ENCODE measurements at places on chromosomes 16 and 17.

DNA sequence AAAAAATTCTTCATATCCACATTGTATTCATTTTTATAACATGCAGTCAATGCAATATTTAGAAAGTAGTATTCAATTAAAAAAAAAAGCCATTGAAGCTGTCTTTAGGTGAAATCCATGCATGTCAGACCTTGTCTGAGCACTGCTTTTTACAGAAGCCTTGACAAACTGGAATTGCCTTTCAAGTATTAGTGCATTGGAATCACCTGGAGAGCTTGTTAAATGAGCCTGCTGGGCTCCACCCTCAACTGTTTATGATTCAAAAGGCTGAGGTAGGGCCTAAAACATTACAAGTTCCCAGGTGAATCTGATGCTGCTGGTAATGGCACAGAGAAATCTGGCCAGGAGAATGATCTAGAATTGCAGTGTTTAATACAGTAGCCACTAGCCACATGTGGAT, 85.8 kb downstream of the HIC1 start:
- no peak for DNase-seq

DNA sequence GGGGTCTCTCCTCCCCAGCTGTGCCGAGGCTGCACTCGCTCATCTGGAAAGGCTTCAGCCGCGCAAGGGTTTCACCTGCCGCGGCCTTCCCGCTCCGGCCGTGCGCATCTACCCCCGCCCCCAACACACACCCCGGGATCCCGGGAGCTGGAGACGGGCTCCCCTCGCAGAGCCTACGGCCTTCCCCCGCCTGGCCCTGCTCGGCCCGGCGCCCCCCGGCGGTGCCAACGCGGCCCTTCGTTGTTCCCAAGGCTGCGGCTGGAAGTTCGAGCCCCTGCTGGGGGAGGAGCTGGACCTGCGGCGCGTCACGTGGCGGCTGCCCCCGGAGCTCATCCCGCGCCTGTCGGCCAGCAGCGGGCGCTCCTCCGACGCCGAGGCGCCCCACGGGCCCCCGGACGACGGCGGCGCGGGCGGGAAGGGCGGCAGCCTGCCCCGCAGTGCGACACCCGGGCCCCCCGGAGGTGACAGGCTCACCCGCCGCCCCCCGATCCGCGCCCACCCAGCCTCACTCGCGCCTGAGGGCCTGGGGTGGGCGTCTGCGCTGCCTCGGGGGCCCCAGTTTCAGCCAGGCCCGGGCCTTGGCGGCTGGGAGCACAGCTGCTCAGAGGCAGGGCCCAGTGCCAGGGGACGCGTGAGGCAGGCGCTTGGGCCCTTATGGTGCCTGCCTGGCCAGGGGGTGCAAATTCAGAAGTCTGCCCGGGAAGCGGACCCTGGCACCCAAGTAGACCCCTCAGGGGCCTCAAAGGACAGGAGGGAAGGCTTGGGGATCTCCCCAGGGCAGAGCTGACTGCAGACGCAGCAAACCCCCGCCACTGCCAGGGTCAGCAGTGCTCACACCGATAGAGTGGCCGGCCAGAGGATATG, 11.2 kb downstream of the GALK1 start:
- DNase-seq = peak; percentile 43

- DNase-seq = no peak
Observed at GRCh38 chr17:80365983-80366382, 49.0 kb upstream of the ENDOV start.

GRCh38 chr16:79613009-79613408, 12.5 kb upstream of the MAF start:
- DNase-seq = no peak

GRCh38 chr16:79181419-79181818, 419.1 kb downstream of the MAF start:
- no peak for DNase-seq

DNA sequence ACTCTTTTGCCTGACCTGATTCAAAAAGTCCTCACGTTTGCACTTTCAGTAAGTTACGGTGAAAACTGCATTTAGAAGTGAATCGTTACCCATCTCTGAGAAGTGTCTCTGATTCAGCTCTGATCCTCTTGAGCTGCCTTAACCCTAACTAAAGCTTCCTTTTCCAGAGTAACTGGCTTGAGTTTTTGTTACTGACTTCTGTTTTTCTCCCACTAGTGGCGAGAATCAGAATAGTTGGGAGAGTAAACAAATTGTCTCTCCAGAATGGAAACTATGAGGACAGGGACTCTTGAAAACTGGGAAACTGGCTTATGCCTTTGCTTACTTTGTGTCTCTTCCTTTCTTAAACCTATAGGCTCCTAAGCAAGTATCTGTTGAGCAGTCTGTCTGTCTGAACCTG, 31.3 kb upstream of the KPNB1 start:
- no peak for DNase-seq

DNA sequence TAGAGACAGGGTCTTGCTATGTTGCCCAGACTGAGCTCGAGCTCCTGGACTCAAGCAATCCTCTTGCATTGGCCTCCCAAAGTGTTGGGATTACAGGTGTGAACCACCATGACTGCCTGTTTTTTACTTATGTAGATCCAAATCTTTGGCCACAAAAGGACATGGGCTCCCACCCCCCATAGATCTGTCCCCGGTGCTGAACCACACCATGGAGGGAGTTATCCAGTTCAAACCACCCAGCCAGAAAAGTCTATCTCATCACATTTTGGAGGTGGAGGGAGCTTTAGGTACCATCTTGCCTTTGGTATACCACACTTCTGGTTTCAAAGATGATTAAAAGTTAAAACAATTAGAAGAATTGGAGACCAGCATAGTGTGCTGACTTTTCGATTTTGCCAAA, 26.2 kb downstream of the SHISA9 start:
- no peak for DNase-seq

GRCh38 chr16:56207421-56207820, 16.1 kb downstream of the GNAO1 start:
- DNase-seq = no peak

DNA sequence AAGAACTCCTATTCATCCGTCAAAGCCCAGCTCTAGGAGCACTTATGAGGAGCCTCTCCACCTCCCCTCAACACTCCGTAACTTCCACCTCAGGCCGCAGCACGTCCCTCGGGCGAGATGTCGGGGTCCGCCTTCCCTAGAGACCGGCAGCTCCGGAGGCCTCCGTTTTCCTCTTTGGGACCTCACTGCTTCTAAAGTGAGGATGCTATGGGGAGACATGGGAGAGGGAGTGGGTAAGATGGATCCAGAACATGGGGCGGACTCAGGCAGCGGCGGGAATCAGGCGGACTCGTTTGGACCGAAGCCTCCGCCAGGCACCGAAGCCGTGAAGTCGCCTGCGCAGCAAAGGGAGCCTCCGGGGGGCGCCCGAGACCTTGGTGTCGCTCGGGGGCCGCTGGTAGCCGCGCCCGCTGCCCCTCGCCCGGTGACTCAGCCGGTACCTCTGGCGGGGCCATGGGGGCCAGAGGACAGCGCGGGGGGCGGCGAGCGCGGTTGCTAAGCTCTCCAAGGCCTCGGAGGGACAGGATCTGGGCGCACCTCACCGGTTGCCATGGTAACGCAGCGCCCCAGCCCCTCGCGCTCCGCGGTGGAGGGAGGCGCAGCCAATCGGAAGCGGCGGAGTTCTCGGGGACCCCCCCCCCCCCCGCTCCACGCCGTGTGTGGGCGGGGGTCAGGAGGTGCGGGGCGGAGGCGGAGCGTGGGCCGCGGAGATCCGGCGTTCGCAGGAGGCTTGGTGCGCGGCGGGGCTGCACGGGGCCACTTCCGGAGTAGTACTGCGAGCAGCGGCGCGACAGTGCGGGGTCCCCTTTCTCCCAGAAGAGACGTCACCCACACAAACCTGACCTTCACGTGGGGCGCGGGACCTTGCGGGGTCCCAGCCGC, 1.3 kb upstream of the HIC1 start:
- peak; percentile 76 for DNase-seq

DNA sequence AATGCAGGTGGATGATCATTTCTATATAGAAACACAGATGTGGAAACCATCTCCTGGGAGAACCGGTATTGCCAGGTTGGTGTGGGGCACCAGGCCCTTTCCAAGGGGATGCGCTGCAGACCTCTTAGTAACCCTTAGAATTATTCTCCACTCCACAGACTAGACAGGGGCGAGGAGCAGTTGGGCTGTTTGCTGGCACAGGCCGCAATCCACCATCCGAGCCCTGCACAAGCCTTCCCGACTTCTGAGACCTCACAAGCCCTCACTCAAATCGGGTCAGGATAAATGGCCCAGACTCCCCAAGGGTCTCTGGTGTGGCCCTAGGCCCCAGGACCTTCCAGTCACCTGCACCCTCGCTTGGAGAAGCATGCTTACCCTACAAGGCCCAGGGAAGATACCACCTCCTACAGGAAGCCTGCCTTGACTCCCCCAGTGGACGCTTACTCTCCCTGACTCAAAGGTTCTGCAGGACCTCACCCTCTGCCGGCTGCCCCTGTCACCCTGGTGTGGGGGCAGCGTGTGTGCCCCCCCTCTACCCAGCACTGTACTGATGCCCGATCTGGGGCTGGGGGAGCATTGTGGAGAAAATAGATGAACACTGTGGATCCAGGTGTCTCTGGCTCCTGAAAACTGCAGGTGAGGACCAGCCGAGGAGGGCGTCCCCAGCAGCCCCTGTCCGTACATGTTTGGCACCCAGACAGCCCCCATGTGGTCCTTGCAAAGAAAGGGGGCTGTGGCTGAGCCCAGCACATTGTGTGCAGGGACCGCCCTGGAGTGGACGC, 49.8 kb upstream of the ACSF3 start:
- DNase-seq = no peak

DNA sequence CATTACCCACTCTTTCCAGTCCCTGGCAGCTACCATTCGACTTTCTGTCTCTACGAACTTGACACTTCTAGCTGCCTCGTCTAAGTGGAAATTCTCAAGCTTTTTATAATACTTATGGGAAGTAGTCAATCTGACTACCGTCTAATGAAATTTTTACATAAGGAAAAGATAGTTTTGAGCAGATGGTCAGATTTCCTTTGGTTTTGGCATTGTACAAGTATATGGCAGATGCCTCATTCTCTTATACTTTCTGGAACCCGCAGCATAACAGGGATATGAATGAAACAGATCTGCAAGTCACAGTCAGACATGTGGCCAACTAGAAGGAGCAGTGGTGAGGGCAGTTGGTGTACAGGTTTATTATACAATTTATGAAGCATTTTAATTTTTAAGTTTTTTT, 146.0 kb downstream of the PITPNC1 start:
- DNase-seq = no peak

- DNase-seq = no peak
Observed at GRCh38 chr16:47627085-47627639, 166.0 kb downstream of the PHKB start.

GRCh38 chr17:18356624-18357023, 6.7 kb downstream of the SHMT1 start:
- no peak for DNase-seq

DNA sequence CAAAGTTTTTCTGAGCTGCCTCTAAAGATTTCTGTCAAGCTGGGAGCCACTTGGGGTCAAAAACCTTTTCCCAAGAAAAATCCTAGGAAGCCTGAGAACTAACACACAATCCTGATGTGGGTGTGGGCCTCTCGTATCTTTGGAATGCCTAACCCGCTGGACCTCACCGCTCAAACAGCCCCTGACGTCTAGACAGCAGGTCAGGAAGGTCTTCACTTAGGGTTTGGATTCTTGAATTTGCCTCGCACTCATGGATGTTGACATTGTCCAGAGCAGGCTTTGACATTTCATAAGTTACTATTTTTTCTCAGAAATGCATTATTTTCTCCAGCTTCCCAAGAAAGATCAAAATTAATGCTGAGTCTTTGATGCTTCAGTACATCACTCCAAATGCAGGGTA, 18.9 kb downstream of the TEX2 start:
- DNase-seq = no peak

- DNase-seq = no peak
Observed at GRCh38 chr17:13398853-13399252, 202.9 kb downstream of the HS3ST3A1 start.

GRCh38 chr16:797120-797420, 3.5 kb downstream of the GNG13 start:
- no peak for DNase-seq

All from activated CD4-positive, CD25-positive, alpha-beta regulatory T cell (primary cell).